Activated naive CD4-positive, alpha-beta T cell treated with anti-CD3 and anti-CD28 coated beads, Interleukin-2, amount 50 U/mL, for 72 hours (primary cell): ENCODE measurements at places on chromosomes 16 and 17.
A peak's percentile ranks its signal among the peaks of the same experiment; 100 is the strongest.

- DNase-seq = no peak
Observed at GRCh38 chr17:77720946-77721845, 237.3 kb upstream of the TNRC6C start.

DNA sequence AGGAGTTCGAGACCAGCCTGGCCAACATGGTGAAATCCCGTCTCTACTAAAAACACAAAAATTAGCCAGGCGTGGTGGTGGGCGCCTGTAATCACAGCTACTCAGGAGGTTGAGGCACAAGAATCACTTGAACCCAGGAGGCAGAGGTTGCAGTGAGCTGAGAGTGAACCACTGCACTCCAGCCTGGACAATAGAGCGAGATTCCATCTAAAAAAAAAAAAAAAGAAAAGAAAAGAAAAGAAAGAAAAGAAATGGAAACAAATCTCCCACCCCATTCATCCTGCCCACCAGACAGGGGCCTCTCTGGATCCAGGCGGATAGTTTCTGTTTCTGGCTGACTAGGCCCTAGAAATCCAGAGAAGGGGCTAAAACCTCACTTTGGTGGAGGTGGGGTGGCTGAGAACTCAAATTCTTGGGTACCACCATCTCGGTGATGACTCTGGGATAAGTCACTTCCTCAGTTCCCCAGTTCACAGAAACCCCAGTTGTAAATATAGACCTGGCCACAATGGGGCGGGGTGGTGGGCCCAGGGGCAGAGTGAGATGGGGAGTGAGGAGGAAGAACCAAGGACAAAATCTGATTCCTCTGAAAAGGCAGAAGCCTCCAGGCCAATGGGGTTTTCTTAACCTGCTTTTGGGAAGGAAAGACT, 22.2 kb downstream of the SOCS1 start:
- DNase-seq = peak; percentile 74

DNA sequence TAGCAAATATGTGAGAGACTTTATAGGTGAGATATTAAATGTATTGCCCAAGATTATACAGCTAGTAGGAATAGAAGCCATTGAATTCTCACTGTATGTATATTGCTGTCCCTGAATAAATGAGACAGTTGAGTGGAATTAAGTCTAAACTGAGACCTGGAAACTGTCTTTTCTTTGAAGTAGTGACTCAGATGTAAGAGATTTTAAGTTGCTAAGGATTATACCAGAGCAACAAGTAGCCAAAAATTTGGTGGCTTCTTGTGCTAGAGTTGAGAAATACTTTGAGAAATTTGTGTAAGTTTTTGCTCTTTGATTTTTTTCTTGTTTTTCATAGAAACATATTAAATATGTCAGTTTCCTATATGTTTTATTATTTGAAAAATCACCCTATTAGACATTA, 58.7 kb downstream of the TANC2 start:
- no peak for DNase-seq

GRCh38 chr16:31460582-31461002, 1.3 kb downstream of the ARMC5 start:
- DNase-seq = no peak

- DNase-seq = peak; percentile 78
Observed at GRCh38 chr16:525520-526180, 1.9 kb upstream of the CAPN15 start.

- DNase-seq = no peak
Observed at GRCh38 chr17:15742921-15743320, 10.8 kb downstream of the TBC1D26 start.

- DNase-seq = no peak
Observed at GRCh38 chr16:19135896-19136438, 22.2 kb downstream of the ITPRIPL2 start.

- DNase-seq = no peak
Observed at GRCh38 chr16:22210285-22210684, 4.2 kb downstream of the EEF2K start.

- DNase-seq = no peak
Observed at GRCh38 chr16:74926805-74927204, 58.1 kb downstream of the WDR59 start.

DNA sequence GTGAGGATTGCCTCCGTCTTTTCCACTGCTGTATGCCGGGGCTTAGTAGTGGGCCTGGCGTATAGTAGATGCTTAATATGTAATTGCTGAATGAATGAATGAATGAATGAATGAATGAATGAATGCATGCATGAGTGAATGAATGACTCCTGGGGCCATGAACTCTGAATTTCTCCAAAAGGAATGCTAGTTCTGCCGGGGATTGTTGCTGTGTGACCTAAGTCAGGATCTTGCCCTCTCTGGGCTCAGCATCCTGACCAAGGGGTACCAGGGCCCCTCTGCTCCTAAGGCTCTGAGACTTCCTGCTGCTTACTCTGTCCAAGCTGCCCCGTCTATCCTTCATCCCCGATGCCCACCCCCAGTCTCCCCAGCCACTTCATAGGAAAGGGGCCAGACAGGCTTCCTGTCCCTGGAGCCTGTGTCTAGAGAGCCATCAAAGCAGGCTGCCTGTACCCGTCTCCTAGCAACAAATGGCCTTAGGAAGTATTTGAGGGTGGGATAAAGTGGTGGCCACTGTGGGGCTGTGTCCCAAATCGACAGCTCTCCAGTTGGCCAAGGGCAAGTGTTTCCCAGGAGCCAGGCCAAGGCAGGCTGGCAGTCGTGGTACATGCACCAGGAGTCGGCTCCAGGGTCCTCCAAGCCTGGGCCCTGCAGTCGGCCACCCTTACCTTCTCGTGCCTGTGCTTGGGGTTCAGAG, 11.6 kb upstream of the MPRIP start:
- no peak for DNase-seq

- no peak for DNase-seq
Observed at GRCh38 chr16:17832738-17833137, 362.0 kb upstream of the XYLT1 start.

- no peak for DNase-seq
Observed at GRCh38 chr16:85380002-85380395, 233.1 kb upstream of the GSE1 start.

DNA sequence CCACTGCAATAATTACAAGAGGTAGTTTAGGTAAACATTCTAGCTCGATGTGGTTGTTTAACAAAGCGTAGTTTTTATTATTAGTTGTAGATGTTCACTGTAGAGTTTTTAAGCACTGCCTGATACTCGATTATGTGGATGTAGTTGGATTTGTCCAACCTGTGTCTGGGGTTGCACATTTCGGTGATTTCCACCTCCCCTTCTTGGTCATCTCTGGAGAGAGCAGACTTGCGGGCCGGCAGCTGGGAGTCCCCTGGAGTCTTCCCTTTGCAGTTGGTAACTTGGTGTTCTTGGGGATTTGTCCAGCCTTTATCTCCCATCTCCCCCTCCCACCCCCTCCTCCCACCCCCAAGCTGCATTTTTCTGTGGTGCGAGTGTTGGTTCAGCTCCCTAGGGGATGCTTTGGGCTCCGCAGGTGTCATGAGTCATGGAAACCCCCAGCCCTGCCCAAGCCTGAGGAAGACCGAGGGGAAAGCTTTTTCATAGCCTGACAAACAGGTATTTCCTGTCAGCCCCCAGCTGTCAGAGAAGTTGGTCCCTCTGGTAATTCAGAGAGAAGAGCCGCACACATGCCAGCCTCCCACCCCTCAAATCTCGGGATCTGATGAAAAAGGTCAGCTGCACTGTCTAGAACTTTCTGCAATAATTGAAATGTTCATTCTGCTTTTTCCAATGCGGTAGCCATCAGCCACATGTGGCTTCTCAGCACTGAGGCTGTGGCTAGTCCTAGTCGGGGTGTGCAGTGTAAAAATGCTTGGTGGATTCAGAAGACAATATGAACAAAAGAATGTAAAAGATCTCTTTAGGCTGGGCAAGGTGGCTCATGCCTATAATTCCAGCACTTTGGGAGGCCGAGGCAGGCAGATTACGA, 50.3 kb downstream of the KSR1 start:
- no peak for DNase-seq

DNA sequence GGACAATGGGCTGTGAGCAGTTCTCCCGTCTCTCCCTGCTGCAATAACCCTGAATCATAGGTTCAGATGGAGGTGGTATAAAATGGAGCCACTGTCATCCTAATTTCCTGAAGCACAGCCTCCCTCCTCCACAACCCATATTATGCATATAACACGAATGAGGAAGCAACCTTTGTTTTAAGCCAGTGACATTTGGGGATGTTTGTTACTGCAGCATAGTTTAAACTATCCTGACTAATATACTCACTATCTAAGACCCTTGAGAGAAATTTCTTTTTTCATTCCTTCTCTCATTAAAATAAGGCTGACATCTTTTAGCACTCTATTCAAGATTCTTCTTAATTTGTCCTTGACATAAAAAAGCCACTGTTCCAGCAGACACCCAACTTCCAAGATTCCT, 413.4 kb downstream of the SOX9 start:
- DNase-seq = no peak

DNA sequence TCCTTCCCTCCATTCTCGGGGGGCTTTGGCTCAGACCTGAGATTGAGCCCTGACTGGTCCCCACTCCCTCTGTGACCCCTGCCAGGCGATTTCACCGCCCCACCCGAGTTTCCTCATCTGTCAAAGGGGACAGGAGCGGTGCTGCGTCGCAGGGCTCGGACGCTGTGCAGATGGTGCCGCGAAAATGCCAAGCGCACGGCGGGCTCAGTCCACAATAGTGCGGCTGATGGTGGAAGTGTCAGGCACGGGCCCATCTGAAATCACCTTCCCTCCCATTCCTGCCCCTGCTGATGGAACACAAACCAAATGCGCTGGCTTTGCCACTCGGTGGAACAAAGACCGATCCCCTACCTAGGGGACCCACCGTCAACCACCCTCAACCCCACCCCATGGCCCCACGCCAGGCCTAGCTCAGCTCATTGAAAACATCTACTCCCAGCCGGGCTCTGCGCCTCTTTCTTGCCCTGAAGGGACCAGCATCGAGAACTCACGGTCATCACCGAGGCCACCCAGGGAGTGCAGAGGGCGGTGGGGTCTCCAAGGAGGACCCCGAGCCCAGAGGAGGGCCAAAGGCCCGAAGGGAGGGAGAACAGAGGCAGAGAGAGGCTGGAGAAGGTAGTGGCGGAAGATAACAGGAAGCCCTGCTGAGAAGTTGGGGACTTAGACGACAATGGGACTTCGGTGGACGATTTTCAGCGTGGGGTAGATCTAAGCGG, 1.4 kb downstream of the CARHSP1 start:
- peak; percentile 29 for DNase-seq

DNA sequence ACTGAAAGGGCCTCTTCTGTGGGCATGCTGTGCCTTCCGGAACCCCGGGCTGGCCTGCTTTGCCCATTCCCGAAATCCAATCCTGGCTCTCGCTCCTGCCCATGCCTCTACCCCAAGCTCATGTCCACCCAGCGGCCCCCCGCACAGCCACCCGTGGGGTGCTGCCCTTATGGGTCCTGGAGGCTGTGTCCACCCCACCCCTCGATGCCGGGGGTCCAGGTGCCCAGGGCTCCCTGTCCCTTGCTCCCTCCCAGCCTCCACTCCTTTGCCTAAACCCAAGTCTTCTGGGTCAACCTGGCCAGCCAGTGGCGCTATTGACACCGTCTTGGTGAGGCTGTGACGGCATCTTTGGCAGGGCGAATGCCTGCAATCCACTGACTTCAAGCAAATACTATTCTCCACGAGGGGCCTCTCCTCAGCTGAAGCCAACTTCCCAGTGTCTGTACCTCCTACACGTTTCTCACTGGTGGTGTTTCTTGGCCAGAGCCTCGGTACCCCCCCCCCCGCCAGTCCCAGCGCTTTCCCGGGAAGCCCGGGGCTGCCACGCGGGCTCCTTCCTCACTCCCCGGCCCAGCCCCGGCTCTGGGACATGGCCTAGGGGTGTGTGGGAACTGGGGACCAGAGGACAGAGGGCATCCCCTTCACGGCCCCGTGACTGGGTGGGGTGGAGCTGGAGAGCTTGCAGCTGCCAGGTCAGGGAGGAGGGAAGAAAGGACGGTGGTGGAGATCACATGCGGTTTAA, 12.2 kb upstream of the DUS1L start:
- no peak for DNase-seq

DNA sequence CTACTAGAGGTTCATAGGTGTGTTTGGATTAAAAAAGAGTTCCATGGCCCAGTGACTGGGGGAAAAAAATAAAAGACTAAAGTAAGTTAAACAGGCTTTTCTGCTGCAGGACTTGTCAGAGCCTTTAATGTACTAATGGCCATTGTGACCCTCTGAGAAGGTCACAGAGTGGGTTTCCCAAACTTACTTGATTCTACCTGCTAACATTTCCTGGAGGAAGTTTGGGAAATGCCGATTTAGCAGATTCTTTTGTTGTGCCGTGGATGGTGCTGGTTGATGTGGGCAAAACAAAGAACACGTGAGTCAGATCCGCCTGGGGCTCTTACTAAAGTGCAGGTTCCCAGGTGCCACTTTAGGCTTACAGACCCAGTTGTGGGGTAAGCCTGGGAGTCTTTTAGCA, 13.6 kb upstream of the STH start:
- no peak for DNase-seq

GRCh38 chr16:58843675-58844074, 109.6 kb upstream of the GOT2 start:
- no peak for DNase-seq

GRCh38 chr16:47970291-47970931, 185.4 kb downstream of the ABCC12 start:
- DNase-seq = no peak

DNA sequence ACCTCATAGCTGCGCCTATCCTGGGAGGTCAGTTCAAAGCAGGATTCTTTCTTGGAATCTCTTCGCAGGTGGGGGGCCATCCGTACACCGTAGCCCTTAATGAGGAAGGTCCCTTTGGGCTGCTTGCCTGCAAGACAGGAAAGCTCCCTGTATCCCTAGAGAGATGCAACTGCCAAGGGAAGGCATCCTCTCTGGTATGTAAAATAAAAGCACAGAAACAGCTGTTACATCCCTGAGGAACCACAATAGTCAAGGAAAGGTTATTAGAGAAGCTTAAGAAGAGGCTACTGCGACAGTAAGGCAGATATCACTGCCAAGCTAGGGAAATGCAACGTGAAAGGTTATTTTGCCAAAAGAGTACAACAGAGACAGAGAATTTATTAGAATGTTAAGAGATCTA, 77.2 kb downstream of the SNX11 start:
- no peak for DNase-seq

DNA sequence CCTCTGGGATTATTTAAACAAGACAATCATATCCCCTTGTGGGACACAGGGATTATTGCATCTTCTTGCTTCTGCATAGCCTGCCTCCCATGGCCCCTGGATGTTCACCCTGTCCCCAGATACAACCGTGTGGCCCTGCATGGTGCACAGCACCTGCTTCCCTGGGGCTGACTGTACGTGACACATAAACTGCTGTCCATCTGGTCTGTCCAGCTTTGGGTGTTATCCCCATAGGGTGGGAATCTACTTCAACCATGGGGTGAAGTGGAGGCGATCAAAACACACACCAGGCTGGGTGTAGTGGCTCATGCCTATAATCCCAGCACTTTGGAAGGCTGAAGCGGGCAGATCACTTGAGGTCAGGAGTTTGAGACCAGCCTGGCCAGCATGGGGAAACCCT, 138.8 kb downstream of the XYLT1 start:
- DNase-seq = no peak

GRCh38 chr17:83154311-83155127, 75.1 kb downstream of the METRNL start:
- DNase-seq = peak; percentile 1

- DNase-seq = no peak
Observed at GRCh38 chr16:1407753-1408152, 6.8 kb downstream of the UNKL start.
